ENCODE measurements at places on chromosomes 4 and X.

- no peak for DNase-seq
These were observed 99.5 kb upstream of the SLC4A4 start for GRCh38 chr4:71239365-71239764.

- DNase-seq: no peak
These were observed 5.7 kb upstream of the TADA2B start for GRCh38 chr4:7037425-7037824.

DNA sequence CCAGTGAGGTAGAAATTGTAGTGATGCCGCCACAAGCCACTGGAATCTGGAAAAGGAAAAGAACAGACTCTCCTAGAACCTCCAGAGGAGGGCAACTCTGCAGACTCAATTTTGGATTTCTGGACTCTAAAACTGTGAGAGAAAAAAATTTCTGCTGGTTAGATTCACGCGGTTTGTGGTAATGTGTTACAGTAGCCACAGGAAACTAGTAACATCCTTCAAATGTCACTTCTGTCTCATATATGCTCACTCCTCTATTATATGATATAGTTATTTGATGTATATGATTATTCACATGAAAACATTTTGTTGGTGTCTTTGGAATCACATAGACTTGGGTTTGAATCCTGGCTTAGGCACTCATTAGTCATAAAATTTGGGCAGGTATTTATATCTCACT is 18.8 kb downstream of the LDOC1 start:
- DNase-seq: no peak

GRCh38 chr4:37522996-37523395 is 163.2 kb downstream of the RELL1 start:
- no peak for DNase-seq

DNA sequence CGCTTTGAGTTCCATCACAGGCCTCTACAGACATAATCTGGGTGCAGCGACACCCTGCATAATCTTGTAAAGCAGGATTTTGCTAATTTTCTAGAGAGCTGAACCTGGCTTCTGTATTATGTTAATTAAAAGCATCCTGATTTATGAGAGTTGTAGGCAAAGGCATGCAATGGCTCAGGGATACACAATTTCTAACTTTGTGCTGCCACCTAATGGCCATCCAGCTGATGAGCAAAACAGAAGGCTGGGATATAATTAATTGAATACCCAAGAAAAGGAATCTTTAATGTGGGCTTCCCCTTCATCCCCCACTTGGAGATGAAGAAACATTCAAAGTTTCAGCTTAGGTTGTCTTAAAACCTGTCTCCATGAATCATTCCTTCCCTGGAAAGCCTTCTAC is 78.1 kb downstream of the BMP15 start:
- no peak for DNase-seq

DNA sequence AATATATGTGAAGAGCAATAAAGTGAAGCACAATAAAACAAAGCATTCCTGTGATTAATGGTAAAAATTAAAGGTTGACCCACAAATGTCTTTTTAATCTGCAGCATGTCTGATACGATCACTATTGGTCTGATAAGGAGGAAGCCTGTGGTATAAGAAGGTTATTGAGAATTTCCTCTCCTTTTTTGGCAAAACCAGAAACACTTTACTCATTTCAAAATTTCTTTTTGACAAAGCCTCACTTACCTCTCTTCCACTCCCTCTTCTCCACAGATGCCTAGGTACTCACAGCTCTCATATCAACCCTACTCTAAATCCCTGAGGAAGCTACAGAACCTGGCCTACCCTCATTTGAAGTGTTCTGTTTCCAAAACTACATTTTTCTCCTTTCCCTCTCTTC is 56.1 kb downstream of the TSPAN5 start:
- DNase-seq: no peak

DNA sequence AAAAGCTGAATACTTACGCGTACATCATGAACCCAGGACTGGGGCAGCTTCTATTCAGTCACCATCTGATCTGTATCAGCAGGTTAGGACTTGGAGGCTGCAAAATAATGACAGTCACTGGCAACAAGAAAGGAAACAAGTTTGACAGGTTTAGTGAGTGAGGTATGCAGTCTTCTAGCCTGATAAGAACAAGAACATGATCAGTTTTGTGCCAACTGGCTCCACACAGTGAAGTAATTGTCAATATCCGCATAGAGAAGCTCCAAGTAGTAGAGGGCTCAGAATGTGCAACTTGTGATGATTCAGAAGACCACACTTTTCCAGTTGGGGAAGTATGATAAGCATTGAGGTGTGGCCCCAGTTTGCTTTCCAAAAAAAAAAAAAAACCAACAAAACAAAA is at the start of gene TMPRSS11F:
Gene TMPRSS11F, minus strand, starts transcription at position 77 of the 400 bp plus-strand sequence. Its CDS starts 49 bp downstream, at position 28.
- no peak for DNase-seq

DNA sequence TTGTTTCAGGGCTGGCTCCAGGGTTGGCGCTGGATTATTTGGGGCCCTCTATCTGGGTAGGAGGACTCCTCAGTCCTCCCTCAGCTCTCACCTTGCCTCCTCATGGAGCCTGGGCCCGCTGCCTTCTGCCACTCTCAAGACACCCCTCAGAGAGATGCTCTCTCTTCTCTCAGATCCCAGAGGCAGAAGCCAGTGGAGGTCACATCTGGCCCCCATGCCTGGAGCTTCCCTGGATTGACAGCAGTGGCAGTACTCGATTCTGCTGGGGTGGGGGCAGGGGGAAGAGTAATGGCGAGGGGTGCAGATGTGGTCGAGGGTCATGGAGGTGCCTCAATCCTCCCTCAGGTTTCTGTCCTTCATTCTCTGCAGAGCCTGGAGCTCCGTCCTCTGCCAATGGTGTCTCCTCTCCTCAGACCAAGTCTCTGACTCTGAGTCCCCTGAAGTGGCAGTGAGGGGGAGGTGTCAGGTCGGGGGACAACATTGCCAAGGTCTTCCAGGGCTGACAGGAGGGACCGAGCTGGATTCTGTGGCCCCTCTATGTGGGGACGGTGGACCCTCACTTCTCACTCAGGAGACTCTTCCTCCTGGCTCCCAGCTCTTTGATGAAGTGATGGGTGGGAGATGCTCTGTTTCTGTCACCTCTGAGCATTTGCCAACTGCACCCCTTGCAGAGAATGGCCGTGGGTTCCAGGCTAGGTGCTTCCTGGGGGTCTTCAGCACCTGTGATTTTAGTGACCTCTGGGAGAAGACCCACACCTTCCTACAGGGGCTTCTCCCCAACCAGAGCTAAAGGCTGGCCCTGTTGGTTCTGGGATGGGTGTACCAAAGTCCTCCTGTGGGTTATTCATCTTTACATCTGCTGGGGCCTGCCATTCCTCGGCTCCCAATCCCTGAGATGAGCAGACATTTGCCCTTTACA is 10.9 kb upstream of the HSFX1 start:
- no peak for DNase-seq

DNA sequence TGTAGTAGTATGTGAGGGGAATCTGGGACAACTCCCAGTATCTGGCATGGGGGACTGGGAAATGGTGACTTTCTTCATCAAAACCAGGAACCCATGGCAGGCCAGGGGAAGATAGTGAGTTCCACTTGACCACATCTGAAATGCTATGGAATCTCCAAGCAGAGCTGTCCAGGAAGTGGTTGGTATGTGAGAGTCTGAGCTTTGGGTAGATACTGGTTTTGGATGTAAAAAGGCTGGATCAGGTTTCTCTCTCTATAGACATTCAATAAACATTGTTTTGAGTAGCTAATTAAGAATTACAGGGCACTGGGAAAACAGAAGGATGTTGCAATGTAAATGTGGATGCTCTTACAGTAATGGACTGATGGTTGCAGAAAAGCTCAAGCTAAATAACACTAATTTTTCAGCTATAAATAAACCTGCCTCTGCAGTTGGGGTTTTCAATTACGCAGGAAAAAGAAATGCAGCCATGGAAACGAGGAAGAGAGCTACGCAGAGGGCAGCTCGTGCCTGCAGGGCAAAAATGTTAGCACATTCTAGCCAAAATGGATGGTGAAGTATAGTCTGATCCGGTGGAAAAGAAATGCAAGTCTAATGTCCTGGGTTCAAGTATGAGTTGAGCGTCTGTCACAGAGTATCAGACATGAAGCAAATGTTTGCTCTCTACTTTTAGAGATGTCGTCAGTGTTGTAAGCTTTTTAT is 13.4 kb upstream of the CHRNA9 start:
- no peak for DNase-seq

GRCh38 chr4:6471307-6472007 is 957 bp downstream of the PPP2R2C start:
- no peak for DNase-seq

GRCh38 chrX:49171752-49172279 is at the start of gene PLP2:
PLP2 (plus strand) TSS chrX:49171898; CDS start chrX:49172001, 103 bp downstream.
- DNase-seq: no peak

DNA sequence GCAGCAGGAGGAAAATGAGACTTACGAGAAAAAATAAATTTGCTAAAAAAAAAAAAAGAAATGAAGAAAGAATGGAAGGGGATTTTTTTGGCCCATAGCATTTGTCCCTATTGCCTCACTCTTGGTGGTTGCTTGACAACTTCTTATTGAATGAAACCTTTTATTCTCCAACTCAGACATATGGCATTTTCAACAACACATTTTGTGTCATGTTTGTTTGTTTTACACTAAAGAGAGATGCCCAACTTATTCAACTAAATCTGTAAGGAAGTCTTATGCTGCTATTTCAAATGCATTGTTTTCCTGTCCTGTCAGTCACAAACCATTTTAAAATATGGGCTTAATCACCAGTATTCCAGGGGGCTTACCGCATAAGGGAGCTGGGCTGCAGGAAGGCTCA is 409.1 kb upstream of the TENM3 start:
- DNase-seq: no peak

GRCh38 chr4:168693750-168694490 is 197.1 kb downstream of the PALLD start:
- DNase-seq: no peak

DNA sequence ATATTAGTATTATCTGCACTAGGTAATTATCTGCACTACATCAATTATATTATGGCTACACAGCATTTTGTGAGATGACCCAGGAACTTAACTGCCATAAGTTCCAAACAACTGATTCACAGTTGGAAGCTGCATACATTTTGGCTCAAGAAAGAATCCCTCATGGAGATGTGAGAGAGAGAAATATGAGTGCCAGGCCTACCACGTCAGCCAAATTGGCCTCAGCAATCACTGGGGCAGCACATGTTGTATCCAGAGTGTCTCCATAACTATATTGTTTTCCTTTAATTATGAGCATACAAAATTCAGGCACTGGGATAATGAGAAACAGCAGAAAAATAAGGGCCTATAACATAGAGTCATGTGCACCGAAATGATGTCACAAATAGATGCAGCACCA is 174.2 kb upstream of the DMD start:
- DNase-seq: no peak

DNA sequence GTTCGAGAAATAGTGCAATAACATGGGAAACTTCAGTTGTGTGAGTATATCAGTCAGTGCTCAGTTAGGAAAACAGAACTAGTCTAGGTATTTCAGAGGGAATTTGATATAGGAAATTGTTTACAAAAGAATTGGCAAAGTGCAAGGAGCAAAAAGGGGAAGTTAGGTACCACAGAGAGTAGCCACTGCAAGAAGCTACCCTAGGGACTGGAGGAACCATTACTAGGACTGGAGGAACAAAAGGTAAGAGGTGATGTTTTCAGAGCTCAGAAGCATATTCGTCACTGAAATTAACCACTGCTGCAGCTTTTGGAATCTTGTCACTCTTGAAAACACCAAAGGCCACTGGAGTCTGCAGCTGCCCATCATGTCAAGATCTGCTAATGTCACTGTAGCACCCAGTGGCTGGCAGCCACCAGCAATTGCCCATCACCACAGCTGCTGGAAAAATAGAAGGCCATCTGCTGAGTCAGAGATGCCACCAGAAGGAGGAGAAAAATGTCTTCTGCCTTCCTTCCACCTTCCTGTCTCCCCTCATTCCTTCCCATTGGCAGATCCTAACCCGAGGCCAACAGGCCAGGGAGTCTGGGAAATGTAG is 160.6 kb upstream of the RPS6KA3 start:
- DNase-seq: no peak

- no peak for DNase-seq
These were observed 67.2 kb upstream of the C1GALT1C1 start for GRCh38 chrX:120697053-120697452.

GRCh38 chrX:17009856-17010625 is 63.6 kb downstream of the REPS2 start:
- DNase-seq: no peak

GRCh38 chr4:13007802-13008470 is 476.2 kb downstream of the RAB28 start:
- no peak for DNase-seq

- DNase-seq: no peak
These were observed at the start of gene MAGEA10 for GRCh38 chrX:152138388-152138784. MAGEA10 (minus strand) TSS chrX:152138577; CDS start chrX:152135620, 2,957 bp downstream.

DNA sequence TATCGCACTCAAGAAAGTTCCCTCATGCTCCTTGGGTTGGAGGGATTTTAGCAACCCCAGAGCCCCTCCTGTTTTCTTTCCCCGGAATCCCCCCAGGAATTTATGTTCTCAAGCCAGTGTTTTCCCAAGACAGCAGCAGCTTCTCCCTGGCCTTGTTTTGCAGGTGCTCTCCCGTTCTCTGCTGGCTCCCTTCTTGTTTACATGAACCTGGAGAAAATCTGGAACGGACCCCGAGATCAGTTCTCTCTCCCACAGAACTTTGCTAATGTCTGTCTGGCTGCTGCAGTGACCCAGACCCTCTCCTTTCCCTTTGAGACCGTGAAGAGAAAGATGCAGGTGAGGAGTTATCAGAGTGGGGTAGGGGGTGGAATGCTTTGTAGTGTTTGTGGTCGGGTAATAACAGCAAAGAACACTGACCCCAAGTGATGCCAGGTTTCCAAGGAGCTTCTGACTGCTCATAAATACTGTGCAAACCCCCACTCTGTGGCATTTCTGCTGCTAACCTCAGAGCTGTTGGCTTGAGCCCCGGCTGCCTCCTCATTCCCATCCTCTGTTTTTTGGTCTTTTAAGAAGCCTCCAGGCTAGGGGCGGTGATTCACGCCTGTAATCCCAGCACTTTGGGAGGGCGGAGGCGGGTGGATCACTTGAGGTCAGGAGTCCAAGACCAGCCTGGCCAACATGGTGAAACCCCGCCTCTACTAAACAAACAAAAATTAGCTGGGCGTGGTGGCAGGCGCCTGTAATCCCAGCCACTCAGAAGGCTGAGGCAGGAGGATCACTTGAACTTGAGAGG is 11.1 kb downstream of the SLC25A43 start:
- DNase-seq: no peak

DNA sequence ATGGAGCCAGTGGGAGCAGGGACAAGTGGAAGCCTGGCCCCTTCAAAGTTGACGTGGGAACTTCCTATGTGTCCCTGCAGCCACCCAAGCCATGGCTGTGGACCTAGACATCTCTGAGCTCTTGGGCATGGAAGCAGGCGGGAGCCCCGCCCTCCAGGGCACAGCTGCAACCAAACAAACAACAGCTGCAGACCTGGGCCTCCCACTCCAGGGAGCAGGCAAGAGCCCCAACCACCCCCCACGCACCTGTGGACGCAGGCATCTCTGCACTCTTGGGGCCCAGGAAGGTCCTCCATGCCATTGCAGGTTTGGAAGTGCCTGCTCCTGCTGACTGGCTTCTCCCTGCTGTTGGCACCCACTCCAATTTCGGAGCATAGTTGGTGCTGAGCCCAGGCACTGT is 118.6 kb downstream of the ZMAT1 start:
- DNase-seq: no peak

DNA sequence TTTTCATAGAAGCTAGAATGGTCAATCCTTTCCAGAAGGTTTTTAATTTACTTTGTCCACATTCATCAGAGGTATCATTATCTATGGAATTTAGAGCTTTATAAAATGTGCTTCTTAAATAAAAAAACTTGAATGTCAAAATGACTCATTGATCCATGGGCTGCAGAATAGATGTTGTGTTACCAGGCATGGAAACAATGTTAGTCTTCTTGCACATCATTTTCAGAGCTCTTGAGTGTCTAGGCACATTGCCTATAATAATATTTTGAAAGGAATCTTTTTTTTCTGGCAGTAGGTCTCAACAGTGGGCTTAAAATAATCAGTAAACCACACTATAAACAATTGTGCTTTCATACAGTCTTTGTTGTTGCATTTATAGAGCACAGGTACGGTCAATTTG is 200.3 kb downstream of the FAT4 start:
- no peak for DNase-seq

Data from stimulated activated CD8-positive, alpha-beta memory T cell treated with anti-CD3 and anti-CD28 coated beads, Interleukin-7, amount 100 ng/mL, for 1 hour (primary cell).